ENCODE measurements at places on chromosomes 6 and 20. TPM values are rescaled to one million over a fixed set of nuclear protein-coding genes. Genes with fewer than 3 reads are reported as not detected.

The BMP2 gene
- total RNA-seq = 0.73 TPM

The MYMX gene
- not detected for total RNA-seq

The SLC22A2 gene
- total RNA-seq = not detected

The RNF144B gene
- total RNA-seq = 10.9 TPM

The ARMC2 gene
- 5.2 TPM for total RNA-seq

The SLC2A10 gene
- total RNA-seq = 107 TPM

The POU5F1 gene
- total RNA-seq = 0.61 TPM

The CGA gene
- not detected for total RNA-seq

The HEY2 gene
- 2.3 TPM for total RNA-seq

The TREML1 gene
- total RNA-seq = not detected

The ALDH8A1 gene
- total RNA-seq = 0.16 TPM

The FERMT1 gene
- 3.8 TPM for total RNA-seq

The KIAA1755 gene
- total RNA-seq = 0.32 TPM

The MAP7 gene
- 3.7 TPM for total RNA-seq

The ASF1A gene
- total RNA-seq = 10.3 TPM

The CALHM6 gene
- 0.32 TPM for total RNA-seq

The TPBG gene
- total RNA-seq = 73.3 TPM
